ENCODE measurements at places on chromosomes 5 and 9. TPM values are rescaled to one million over a fixed set of nuclear protein-coding genes. Genes with fewer than 3 reads are reported as not detected.

CAMK4 gene
- 49.4 TPM for total RNA-seq

DNA sequence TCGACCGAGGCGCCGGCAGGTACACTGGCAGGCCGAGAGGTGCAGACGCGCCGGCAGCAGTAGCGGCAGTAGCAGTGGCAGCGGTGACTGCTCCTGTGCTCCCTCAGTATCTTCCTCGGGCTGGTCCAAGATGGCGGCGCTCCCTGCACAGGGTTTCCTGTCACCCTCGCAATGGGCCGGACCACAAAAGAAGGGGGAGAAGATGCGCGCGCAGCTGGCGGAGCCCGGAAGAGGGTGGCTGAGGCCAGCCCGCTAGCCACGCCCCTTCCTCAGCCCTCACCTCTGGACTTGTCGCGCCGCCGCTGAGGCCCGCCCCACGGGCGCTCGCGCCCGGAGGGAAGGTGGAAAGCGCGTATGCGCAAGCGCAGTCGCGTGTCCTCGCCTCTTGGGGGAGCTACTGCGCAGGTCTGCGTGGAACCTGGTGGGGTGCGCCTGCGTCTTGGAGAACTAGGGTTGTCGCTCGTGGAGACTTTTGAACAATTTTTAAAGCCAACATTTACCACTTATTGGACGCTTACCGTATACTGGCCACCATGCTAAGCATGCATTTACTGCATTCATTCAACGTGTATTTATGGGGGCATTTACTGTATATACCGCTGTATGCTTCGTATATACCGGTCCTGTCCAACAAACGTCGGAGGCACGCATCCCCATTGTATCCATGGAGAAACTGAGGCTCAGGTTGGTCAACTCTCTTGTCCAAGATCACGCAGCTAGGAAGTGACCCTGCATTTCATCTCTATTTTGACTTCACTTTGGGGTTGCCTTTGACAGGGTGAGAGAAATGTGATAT lies at the start of gene RAB14:
Gene RAB14, minus strand, starts transcription at position 132 of the 796 bp plus-strand sequence. CDS start 8,457 bp downstream, outside the sequence.
- peak; percentile 100 for DNase-seq

GRCh38 chr5:2023196-2023595 lies 140.5 kb upstream of the IRX4 start:
- no peak for DNase-seq

GRCh38 chr5:21452449-21452848 lies 1400.7 kb downstream of the CDH12 start:
- DNase-seq: no peak

- DNase-seq: no peak
Observed at GRCh38 chr9:136806631-136807201, 1.0 kb upstream of the RABL6 start.

GRCh38 chr5:146213210-146213826 lies 9.9 kb downstream of the RBM27 start:
- DNase-seq: no peak

All from activated CD4-positive, alpha-beta T cell treated with anti-CD3 and anti-CD28 coated beads for 36 hours (primary cell).